CD4-positive, alpha-beta T cell treated with Interferon alpha-2 for 1 hour (primary cell): ENCODE measurements at places on chromosomes 5 and 9.
A peak's percentile ranks its signal among the peaks of the same experiment; 100 is the strongest.

GRCh38 chr9:111897601-111898137, 1.1 kb downstream of the UGCG start:
- DNase-seq: no peak

DNA sequence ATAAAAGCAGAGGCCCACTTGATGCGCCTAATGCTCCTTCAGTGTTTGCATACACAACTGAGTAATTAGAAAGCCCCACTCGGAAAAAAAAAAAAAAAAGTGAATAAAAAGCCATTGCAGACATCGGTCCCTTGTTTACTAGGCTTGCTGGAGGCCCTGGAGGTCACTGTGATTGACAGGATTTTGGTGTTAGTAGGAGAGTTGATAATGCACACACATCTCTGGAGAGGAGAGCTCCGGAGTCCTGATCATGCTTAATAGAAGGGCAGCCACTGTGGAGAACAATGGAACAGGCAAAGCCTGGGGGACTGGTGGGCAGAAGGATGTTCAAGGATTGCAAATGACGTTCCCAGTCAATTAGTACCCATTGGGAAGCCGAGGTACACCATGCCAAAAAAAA, 152.5 kb downstream of the EFNA5 start:
- DNase-seq: no peak

DNA sequence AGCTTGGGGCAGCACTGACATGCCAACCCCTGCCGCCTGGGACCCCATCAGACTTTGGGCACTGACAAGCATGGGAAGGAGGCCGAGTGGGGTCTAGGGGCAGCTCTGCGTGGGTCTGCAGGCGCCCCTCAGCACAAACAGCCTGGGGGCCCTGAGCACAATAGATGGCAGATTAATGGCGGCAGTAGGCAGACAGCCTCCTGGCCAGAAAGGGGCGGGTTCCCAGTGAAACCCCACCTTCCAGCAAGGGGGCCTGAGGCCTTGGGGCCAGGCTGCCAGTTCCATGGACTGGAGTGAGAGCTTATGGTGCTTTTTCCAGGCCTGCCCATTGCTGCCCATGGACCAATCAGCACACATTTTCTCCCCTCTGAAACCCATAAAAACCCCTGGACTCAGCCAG, 2031.2 kb downstream of the EFNA5 start:
- DNase-seq: no peak

DNA sequence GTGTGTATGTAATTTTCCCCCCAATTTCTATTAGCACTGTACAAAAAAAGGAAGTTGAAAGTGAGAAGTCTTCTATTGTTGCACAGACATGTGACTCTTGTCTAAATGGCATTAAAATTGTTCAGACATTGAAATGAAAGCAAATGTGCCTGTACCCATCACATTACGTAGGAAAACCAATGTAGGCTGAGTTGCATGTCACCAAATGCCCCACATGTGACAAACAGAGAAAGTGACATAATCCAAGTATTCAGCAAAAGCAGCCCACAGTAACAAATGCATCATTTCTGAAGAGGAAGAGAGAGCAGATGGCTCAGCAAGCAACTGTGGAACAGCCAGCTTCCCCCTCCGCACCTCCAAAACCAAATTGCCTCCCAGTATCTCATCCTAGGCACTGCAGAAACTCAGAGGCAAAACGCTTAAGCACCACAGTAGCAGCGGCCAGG, 161.5 kb upstream of the NR4A3 start:
- peak; percentile 19 for DNase-seq

DNA sequence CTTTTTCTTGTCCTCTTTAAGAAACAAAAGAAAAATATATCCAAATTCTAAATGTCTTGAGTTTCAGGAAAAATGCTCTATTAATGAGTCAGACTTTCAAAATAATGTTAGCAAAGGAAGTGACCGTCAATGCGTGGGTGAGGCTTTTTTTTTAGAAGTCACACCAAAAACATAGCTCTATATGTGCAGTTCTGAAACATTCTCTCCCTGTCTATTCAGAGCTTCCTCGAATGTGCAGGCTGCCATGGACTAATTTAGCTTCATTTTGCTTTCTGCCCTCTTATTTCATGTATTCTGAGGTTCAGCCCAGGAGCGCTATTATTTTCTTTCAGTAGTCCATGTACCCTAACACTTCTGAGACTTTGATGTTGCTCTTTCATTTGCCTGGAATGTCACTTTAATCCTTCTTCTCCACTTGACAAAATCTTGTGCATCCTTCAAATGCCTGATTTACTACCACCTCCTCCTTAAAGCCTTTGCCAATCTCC, 72.5 kb upstream of the RASA1 start:
- DNase-seq: no peak

DNA sequence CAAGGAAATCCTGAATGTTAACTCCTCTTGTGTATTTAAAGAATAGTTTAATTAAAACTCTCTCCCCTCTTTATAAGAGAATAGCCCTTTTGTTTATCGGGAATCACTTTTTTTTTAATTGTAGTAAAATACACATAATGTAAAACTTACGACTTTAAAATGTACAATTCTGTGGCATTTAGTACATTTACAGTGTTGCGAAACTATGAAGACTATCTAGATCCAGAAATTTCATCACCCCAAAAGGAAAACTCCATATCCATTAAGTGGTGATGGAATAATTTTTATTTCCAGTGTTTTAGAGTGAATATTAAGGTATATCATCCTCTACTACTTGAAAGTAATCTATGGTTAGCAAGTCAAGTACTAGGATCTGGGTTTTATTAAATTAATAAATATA, 36.8 kb downstream of the KDM3B start:
- no peak for DNase-seq

DNA sequence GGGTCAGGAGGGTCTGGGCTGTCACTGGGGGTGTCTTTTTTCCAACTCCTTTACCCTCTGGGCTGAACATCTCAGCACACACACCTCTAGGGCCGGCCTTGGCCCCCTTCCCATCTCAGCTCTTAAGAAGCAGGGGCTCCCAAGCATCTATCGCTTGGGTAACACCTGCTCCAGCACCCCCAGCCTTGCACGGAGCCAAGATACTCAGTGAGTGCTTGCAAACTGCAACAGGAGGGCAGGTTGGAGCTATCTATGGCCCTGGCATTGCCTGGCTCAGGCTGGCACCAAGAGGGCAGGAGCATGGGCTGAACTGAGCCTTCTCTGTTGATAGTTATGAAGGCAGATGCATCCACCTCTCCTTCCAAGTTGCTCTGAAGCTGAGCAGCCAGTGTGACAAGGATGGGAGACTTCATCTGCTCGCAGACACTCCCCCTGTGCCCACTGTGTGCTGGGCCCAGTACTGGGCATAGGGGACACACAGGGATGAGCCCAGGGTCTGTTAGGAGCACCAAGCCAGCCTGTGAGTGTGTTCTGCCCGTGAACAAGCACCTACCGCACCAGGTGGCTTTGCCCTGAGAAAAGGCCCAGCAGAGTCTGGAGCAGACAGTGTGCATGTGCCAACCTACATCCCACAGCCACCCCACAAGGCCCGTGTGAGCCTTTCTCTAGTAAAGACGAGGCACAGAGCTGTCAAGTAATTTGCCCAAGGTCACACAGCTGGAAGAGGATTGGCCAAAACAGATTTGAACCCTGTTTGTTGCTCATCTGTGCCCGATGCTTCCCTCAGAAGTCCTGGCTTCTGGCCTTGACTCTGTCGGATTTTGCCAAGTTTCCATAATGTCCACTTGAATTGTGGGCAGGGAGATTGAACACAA, 58.2 kb downstream of the PHF2 start:
- DNase-seq: no peak

DNA sequence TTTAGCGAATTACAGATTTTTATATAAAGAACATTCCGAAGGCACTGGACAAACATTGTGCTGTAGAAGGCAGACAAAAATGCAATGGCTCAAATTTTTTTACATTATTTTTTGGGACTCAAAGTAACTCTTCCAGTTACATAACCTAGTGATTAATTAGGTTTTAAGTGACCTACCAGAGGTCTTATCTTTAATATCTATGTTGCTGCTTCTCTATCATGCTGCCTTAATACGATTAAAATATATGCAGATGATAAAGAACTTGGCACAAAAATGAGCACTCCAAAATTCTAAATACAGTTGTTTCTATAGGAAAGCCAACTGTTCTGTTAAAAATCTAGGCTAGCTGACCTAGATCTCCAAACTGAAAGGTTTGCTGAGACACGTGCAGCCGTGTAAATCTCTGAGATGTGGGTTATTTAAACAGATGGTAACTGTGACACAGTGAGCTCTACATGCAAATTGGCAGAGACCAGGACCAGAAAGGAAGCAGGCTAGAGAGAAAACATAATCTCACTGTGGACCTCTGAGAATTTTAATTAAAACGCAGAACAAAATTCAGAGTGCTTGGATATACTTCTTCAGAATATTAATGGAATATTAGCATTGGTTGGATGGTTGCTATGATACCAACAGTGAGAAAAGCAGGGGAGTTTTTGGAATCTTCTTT, 56.2 kb downstream of the CAMK4 start:
- no peak for DNase-seq

DNA sequence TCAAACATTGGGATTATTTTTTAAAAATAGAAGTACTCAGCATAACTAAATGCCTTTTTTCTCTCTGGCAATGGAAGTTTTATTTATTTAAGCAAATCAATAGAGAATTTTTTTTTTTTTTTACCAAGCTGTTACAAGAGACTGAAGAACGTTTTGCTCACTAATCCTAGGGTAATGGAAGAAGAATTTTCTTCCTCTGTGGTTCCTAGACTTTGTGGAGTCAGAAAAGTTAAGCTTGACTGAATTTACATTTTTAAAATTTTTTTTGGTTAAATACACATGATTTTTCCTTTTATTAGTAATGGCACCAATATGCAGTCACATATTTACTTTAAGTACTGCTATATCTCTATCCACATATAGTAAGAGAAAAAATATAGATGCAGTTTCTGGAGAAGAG, 189.8 kb downstream of the PCSK1 start:
- DNase-seq: no peak

GRCh38 chr5:87147441-87147840, 120.2 kb upstream of the RASA1 start:
- no peak for DNase-seq

GRCh38 chr9:99497641-99498040, 275.6 kb downstream of the SEC61B start:
- no peak for DNase-seq

DNA sequence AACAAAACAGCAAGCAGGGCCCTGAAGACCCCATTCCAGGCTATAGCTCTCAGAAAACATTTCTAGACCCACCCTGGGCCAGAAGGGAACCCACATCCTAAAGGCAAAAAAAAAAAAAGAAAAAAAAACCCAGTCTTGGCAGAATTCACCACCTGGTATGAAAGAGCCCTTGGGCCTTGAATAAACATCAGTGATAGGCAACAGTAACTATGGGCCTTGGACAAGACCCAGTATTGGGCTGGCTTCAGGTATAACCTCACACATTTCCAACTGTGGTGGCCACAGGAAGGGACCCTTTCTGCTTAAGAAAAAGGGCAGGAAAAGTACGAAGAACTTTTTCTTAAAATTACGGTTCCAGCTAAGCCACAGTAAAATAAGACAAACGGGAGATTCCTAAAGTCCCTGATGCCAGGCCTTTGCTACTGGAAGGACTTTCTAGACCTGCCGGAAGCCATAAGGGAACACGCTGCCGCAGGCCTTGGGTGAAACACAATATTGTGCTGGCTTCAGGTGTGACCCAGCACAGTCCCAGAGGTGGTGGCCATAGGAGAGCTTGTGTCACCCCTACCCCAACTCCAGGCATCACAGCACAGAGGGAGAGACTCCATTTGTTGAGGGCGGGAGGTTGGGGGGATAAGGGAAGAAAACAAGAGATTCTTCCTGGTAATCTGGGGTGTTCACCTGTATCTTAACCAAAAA, 505.2 kb upstream of the RGMB start:
- DNase-seq: no peak

DNA sequence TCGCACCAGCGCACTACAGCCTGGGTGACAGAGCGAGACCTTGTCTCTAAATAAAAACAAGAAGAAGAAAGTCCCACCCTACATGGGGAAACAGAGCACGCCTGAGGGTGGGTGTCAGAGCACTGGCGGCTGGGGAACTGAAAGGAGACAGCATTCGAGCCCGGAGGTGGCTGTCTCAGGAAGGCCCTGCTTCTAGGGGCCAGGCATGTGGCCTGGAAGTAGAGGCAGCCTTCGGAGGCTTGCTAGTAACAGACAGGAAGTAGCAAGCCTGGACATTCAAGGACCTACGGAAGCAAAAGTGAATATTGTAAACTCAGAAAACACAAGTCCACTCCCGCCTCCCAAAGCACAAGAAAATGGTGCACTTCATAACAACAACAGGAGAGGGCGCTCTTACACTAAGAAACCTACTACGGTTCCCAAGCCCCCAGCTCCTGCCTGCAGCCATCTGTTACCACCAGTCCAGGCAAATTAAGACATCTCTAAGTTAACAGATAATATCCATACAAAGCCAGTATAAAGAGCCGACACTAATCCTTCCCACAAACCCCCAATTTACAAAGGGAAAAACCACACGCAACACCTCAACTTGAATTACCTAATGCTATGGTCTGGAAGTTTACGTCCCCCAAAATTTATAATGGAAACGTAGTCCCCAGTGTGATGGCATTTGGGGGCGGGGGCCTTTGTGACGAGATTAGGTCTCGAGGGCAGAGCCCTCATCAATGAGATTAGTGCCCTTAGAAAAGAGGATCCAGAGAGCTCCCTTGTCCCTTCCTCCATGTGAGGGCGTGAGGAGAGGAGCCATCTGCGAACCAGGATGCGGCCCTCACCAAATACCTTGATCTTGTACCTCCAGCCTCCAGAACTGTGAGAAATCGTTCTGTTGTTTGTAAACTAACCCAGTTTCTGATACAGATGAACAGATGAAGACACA, 7.7 kb downstream of the RASGEF1C start:
- DNase-seq: no peak

DNA sequence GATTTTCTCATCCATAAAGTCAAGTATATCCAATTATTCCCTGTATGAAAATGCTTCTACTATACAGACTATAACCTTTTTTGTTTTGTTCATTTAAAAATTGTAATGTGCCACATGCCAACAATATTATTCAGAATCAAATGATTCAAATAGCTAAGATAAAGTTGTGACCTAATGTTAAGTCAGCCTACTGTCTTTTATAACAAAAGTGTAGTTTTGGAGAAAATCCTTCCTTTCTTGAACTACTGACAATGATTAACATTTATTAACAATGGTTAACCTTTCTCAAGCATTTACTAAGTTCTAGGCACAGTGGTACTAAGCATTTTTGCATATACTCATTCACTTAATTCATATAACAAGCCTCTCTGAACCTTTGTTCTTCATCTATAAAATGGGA, 25.0 kb downstream of the CSF2 start:
- no peak for DNase-seq

GRCh38 chr5:44881266-44881665, 72.5 kb downstream of the MRPS30 start:
- DNase-seq: no peak
